ENCODE measurements at places on chromosomes 5 and 9.

DNA sequence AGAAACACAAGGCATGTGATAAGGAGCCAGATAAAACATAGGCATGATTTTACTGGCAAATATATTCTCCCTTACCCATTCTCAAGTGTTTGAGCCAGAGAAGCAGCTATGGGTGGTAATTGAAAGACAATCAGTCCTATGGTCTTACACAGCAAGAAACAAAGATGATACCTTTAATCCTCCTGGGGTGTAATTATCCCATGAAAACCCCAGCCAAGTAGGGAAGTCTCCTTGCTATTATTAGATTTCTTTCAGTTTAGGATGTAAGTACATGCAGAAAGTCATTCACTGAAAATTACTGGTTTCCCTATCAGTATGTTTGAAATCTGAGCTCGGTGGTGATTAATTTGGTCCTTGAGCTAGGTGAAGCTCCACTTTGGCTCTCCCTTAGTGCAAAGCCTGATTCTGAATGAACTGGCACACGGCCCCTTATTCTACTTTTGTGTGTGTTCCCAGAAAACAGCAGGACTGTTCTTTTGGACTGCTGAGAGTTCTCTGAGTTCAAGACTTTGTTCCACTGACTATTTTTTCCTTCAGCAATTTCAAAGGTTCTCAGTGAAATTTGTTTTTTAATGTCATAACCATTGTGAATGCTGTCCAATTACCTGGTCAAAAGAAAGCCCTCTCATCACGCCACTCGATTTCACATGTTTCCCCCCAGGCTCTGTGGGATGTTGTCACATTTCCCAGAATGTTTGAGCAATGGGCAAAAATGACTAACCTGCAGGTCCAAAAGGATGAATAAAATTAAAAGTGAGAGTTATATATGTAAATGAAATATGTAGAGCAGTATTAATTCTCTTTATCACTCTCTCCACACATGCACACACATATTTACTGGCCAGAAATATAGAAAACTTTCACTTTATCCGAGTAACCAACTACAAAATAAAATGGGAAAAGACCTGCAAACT is 343.0 kb downstream of the RAB3C start:
- no peak for DNase-seq

DNA sequence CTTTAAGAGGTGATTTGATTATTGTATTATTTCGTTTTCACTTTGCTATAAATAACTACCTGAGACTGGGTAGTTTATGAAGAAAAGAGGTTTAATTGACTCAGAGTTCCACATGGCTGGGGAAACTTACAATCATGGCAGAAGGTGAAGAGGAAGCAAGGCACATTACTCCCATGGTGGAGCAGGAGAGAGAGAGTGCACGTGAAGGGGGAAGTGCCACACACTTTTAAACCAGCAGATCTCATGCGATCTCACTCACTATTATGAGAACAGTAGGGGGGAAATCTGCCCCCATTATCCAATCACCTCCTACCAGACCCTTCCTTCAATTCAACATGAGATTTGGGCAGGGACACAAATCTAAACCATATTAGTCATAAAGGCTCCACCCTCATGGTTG is 36.1 kb upstream of the NDFIP1 start:
- no peak for DNase-seq

- no peak for DNase-seq
These were observed 124.7 kb downstream of the GALNT10 start for GRCh38 chr5:154315196-154315595.

DNA sequence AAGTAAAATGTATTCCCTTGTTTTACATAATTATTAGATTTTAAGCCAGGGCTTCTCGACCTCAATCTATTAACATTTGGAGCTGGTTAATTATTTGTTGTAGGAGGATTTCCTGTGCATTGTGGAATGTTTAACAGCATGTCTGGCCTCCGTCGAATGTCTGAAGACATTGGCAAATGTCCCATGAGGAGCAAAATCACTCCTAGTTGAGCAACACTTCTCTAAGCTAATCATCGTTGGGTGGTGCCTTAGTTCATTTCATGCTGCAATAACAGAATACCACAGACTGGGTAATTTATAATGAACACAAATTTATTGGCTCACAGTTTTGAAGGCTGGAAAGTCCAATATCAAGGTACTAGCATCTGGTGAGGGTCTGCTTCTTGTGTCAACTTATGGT is 13.4 kb upstream of the VPS13A start:
- DNase-seq: no peak

DNA sequence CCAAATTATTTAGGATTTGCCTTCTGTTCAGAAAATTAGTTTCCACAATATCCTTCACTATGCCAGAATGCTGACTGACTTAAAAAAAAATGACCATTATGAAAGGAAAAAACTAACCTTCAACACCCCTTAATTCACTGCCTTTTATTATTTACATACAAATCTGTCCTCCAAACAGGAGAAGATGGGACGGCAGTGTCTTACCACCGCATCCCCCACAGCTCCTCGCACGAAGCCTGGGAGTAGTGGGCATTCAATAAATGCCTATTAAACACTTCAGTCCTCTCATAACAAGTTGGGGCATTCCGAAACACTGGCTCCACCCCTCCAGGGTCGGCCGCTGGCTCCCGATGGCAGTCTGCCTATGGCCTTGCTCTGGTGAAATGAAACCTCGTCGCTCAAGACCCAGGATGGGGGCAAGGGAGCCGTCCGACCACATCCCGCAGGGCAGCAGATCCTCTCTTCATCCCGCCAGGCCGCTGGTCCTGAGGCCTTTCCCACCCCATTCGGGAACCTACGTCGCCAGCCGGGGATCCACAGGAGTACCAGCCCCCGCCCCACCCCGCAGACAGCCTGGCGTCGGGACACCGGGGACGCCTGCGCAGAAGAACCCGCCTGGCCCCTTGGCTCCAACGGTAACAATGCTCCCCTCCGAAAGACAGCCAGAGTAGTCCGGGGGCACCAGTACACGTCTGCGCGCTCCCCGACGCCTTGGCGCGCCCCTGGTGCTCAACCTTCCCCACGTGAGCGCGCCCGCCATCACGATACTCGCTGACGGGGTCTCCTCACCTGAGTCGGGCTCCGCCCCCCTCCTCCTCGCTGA is 613 bp downstream of the ZBTB5 start:
- DNase-seq: peak; percentile 50

DNA sequence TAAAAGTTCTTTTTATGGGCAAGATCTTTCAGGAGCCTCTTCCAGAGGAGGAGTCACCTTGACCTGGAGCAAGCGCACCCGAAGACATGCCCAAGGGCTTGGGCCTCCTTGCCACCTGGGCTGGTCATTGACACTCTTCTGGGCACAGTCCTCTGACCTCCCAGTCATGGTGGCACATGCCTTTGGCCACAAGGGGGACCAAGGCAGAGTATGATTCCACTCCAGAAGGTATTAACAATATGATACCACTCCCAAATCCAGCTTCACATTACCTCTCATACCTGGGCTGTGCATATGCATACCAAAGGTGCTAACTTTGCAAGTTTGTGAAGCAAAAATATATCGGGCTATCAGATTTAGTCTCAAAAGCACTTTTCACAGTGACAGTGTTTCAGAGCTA is 84.6 kb downstream of the MAST4 start:
- DNase-seq: no peak

DNA sequence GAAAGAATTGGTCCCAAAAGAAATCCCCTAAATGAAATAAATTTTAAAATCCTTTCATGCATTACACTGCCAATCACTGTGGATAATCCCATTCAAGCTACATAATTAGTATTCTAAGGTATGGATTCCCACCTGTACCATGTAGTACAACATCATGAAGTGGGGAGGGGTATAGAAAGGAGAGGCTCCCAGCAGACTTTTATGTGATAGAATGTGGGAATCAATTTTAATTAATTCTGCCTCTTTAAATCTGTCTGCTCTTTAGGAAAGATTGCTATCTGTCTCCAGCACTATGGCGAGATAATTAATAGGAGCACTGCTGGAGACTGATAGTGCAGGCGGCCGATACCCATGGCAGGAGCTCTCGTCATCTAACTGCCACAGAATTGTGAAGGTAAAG is 95.4 kb downstream of the CDH12 start:
- DNase-seq: no peak

GRCh38 chr9:112873773-112874405 is 16.8 kb downstream of the SLC46A2 start:
- DNase-seq: no peak

GRCh38 chr5:61588216-61588615 is 256.2 kb downstream of the ZSWIM6 start:
- no peak for DNase-seq

DNA sequence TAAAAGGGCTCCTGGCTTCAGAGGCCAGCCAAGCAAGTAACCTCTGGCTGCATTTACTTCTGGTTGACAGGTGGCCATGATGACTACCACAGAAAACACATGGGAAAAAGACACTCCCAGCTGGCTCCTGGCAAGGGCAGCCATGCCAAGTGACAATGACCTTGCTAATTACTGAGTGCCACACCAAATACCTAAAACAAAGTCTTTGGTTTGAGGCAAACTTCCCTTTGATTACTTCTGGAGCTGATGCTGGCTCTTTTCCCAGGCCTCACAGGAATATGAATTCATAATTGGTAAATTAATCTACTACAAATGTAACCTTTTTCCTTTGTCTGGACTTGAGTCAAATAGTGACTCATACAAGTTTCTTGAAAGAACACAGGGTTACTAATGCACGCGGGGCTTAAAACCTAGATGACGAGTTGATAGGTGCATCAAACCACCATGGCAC is 61.0 kb downstream of the LPAR1 start:
- DNase-seq: peak; percentile 87

DNA sequence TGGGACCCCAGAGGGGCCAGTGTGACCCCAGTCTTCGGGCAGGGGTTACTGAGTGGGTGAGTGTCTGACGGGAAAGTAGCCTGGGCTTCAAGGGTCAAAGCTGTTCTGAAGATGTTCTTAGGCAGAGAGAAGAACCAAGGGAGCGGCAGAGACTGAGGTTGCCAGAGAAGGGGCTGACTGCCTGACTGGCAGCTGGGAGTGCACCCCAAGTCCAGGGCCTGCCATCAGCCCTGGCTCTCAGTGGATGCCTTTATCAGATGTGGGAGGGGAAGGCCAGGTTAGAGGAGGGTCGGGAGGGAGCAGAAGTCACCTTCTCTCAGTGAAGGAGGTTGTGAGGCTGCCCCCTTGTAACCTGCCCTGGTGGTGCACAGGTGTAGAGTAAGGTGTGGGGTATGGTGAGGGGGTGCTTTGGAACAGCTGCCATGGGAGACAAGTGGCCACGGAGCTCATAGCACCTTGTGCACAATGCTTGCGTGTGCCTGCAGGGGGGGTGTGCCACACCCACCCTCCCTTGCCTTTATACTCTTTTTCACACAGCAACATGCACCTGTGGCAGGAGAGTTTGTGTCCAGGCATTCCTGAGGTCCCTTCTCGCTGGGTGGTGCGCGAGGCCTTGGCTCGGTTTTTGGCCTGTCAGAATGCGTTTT is 18.9 kb downstream of the RALGPS1 start:
- no peak for DNase-seq

DNA sequence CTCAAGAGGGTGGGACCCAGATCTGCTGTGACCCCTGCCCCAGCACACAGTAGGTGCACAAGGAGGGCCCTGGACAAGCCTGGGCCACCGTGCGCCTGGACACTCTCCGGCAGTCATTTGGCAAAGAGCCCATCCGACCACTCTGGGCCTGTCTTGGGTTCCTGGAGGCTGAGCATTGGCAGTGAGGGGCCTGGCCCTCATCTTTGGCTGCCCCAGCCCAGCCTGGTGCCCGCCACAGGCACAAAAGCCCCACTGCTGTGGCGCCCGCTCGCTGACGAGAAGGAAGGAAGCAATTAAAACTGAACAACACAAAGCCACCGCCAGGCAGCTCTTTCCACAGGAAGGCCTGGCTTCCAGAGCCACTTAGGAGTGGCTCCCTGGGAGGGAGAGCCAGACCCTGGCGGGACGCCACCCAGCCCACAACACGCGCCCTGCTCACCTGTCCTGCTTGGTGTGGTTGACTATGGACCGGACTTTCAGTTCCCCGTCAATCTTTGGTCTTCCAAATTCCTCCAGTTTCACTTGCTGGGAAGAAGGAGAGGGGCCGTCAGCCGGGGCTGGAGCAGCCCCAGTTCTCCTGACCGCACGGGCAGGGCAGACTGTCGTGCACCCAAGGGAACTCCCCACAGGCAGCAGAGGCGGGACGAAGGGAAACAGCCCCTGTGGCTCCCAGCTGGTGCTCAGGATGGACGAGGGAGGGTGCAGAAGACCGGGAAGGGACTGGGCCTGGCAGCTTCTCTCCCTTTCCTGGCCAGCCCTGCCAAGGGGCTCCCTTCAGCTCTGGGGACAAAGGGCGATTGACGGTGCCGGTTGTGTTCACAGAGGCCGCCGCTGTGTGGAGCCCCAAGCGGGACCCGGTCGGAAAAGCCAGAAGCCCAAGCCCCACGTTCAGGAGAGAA is 50.9 kb upstream of the SARDH start:
- DNase-seq: no peak

DNA sequence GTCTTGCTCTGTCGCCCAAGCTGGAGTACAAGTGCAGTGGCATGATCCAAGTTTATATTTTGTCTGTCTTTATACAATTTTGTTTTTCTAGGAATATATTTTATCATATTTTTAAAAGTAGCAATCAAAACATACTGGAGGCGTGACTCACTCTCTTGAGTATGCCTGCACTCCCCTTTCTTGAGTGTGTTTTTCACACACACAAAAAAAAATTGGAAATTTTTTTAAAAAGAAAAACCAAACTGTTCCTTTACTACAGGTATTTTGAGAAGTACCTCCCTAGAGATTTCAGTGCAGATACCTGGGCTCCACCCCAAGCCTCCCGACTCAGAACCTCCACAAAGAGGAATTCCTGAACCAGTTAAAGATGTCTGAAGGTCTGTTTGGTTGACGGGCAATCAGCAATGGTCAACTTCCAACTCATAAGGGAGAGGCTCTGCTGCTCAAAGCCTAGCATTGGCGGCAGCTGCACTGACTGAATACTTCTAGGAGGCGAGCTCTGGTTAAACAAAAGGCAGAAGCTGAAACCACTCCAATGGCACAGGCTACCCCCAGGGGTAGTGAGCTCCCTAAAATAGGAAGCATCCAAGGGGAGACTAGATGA is 27.4 kb downstream of the PDE6A start:
- no peak for DNase-seq

- no peak for DNase-seq
These were observed 43.8 kb downstream of the FAT2 start for GRCh38 chr5:151547364-151547763.

DNA sequence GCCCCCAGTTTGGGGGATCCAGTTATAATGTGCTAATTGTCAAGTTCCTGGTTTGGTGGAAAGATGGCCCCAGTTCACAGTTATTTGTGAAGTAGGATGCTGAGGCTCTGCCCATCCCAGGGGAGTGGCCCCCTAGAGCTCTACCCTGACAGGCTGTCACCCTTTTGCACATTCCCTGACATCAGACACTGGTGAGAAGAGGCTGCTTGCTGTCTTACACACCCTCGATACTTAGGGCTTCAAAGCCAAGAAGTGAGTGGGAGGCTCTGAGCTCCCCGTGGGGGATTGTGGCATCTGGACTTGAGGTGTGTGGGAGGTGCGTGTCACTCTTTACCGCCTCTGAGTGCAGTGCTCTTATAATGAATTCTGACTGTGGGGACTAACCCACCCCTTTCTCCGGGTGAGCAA is 168.5 kb downstream of the DOCK2 start:
- no peak for DNase-seq

DNA sequence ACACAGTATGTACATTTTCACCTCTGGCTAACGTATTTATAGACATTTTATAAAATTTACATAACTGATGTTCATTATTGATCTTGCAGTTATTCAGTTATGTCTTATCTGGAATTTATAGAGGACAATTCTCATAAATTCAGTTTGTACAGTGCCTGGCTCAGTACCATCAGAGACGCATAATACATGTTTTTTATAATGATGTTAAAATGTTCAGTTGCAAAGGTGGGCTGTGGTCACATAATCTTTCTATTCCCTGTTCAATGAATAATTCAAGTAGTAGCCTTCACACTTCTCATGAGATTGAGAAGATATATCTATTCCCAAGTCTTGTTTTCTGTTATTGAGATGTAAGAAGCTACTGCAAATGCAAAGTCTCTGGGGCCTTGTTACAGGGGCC is 393.1 kb upstream of the ARRDC3 start:
- no peak for DNase-seq
